NCI-H774 (cell line): ENCODE measurements at places on chromosomes 3 and 15.

- DNase-seq, result no peak
Observed at GRCh38 chr15:65088643-65089021, 12.1 kb downstream of the KBTBD13 start.

DNA sequence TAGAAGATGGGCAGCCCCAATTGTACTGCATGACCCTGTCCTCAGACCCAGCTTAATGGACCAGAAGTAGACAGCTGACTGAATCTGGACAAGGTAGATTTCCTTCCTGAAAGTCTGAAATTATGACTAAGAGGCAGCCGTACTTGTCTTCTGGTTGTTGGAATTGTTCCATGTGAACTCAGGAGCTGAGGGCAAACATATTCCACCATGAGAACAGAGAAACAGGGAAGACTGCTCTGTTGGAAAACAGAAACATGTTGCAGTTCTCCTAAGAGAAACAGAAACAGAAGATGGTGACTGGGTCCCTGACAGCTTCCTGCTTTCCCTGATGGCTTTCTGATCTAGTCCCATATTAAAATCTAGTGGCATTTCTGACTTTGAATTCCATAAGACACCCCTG lies 24.1 kb downstream of the POPDC2 start:
- no peak for DNase-seq

- DNase-seq, result no peak
Observed at GRCh38 chr15:56835718-56836171, 82.7 kb upstream of the TCF12 start.

- DNase-seq, result no peak
Observed at GRCh38 chr15:39584662-39585388, 3.9 kb downstream of the THBS1 start.

DNA sequence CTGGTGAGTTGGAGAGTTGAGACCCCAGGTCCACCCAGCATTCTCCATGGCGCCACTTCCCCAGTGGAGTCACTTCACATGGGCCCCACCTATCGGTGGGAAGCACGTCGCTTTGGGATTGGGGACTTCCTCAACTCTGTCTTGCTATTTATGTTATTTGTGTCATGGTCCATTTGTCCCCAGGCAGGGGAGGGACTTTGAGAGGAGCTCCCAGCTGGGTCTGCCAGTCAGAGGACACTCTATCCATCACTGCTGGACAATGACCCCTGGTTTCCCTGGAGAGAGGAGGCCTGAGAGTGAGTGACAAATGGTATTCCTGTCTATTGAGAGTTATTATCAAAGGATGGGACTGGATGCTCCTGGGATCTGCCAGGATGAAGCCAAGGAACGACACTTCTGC lies 127.6 kb downstream of the RAB11A start:
- no peak for DNase-seq

DNA sequence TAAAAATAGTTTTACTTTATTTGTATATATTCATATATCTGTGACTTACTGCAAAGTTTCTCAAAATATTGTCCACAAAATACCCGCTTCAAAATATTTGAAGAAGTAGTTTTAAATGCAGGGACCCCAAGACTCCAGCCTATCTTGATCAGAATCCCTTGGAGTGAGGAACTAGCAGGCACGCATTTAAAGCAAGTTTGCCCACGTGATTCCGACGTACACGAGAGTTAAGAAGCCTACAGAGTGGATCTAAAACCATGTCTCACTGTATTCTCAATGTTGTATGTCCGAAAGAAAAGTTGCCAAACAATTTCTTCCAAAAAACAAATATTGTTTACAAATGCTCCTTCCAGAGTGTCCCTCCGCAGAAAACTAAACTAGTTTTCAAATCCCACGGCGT lies 1.7 kb downstream of the GABRB3 start:
- no peak for DNase-seq

- DNase-seq, result no peak
Observed at GRCh38 chr3:112413074-112413473, 80.1 kb downstream of the CD200 start.

DNA sequence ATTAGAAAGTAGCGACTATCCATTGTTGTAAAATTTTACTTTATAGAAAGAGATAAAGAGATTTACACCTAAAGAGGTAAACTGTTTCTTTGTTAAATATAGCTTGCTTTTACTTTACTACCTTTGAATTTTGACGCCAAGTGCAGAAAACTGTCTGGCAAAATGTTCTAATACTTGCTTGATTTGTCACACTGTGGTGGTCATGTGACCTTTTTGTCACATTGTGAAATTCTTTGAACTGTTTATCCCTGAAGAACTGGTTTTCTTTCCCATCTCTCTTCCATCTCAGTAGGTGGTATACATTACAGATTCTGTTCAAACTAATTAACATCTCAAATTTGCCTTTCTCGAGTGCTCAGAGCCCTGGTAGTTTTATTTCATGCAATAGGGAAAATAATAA lies 327.4 kb downstream of the NAALADL2 start:
- DNase-seq, result no peak

GRCh38 chr3:99410789-99411311 lies 227.5 kb upstream of the COL8A1 start:
- DNase-seq, result no peak

DNA sequence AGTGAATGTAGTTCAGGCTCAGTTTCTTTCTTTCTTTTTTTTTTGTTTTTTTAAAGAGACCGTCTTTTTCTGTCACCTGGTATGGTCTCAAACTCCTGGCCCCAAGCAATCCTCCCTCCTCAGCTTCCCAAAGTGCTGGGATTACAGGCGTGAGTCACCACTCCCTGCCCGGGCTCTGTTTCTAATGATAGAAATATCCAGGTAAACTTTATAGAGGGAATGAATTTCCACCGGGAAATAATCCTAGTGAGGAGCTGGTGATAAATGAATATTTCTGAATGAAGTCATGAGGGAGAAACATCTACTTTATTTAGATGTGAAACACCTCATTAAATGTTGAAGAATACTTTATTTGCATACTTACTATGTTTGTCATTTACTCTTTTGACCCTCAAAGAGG lies 7.2 kb downstream of the RNF13 start:
- no peak for DNase-seq

GRCh38 chr3:72973786-72974185 lies 22.8 kb upstream of the PPP4R2 start:
- no peak for DNase-seq
